HFFc6 (cell line): ENCODE measurements at places on chromosomes 2 and 18. TPM values are rescaled to one million over a fixed set of nuclear protein-coding genes. Genes with fewer than 3 reads are reported as not detected.
A peak's percentile ranks its signal among the peaks of the same experiment; 100 is the strongest.

DNA sequence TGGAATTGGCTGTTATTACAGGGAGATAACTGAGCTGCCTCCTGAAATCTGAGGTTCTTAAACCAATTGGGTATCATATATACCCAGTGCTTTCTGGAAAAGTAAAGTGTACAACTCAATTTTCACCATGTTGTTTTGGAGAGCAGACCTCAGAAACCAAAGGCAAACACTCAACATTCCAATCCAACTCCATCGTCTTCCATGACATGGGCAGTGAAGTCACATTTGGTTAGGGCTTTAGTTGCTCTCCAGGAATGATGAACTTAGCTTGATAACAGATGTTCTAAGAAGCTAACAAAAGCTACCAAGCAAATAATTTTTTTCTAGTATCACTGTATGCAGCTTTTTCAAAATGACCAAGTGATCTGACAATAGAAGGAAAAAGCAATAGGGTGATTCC lies 107.0 kb upstream of the SLC35G4 start:
- H3K4me3 ChIP-seq = no peak overlapping the region
- peak; percentile 33 for DNase-seq
- H3K27ac ChIP-seq = no peak overlapping the region

- no peaks in the 10 kb centered on the region for H3K27me3 ChIP-seq
- no peak overlapping the region for H3K27ac ChIP-seq
- H3K4me3 ChIP-seq = no peak overlapping the region
- no peak for DNase-seq
- no peaks in the 10 kb centered on the region for H3K36me3 ChIP-seq
Measured at GRCh38 chr2:6787376-6787775, 78.3 kb downstream of the CMPK2 start.

GRCh38 chr18:12342661-12343060 lies 34.4 kb downstream of the AFG3L2 start:
- DNase-seq = no peak
- no peaks in the 10 kb centered on the region; the same call in 1 of the 2 replicates for H3K27me3 ChIP-seq
- H3K4me1 ChIP-seq = peaks cover 8% of the 10 kb centered on the region; the same call in 1 of the 2 replicates
- peaks cover 44% of the 10 kb centered on the region for H3K36me3 ChIP-seq
- no peak overlapping the region for H3K4me3 ChIP-seq

- DNase-seq = peak; percentile 2
- H3K27me3 ChIP-seq = peaks cover 2% of the 10 kb centered on the region
- no peaks in the 10 kb centered on the region for H3K36me3 ChIP-seq
- no peak overlapping the region for H3K4me3 ChIP-seq
Measured at GRCh38 chr2:207847807-207848544, 78.3 kb upstream of the FZD5 start.

GRCh38 chr2:219119422-219120043 lies 41.1 kb downstream of the NHEJ1 start:
- peaks cover 9% of the 10 kb centered on the region for H3K4me1 ChIP-seq
- H3K27me3 ChIP-seq = peaks cover 1% of the 10 kb centered on the region; the same call in 1 of the 2 replicates
- no peak overlapping the region for H3K27ac ChIP-seq

Gene GPR75
- total RNA-seq = 0.85 to 1.8 TPM (median 1.7 TPM) in 3 replicates

GRCh38 chr2:208708486-208708885 lies 301.9 kb downstream of the PTH2R start:
- no peak overlapping the region for H3K4me3 ChIP-seq
- DNase-seq = no peak
- H3K36me3 ChIP-seq = no peaks in the 10 kb centered on the region
- no peak overlapping the region for H3K27ac ChIP-seq
- H3K27me3 ChIP-seq = no peaks in the 10 kb centered on the region
